ENCODE measurements at places on chromosomes 7 and 10. TPM values are rescaled to one million over a fixed set of nuclear protein-coding genes. Genes with fewer than 3 reads are reported as not detected.
A peak's percentile ranks its signal among the peaks of the same experiment; 100 is the strongest.

GRCh38 chr10:75399461-75400162, 2.0 kb downstream of the ZNF503 start:
- DNase-seq: peak; percentile 67

DNA sequence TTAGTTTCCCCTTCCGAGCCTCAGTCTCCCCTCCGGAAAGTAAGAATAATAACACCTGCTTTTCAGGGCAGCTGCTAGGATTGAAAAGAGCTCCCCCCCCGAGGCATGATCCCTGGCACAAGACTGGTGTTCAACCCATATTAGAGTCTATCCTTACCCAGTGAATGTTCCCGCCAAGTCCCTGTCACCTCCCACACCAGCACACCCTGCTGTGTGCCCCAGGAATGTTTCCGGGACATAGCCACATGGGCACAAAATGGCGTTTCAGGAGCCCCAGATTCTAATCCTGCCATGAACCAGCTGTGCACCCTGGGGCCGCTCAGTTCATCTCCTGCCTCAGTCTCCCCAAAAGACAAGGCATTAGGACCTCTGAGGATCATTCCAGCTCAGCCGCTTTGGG, 563 bp downstream of the MUC17 start:
- no peak for DNase-seq

DNA sequence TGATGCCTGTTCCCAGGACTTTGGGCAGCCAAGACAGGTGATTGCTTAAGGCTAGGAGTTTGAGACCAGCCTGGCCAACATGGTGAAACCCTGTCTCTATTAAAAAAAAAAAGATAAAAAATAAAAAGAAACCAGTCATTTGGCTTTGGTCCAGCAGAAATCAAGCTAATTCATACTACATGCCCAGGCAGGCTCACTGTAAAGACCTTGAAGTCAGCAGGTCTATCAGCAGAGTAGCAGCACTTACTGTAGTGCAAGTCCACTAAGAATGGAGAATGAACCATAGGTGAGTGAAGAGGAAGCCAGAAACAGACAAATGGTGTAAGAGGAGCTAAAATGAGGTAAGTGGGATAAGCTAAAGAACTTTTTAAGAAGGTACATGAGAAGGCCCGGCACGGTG, 24.7 kb downstream of the PSPH start:
- DNase-seq: no peak

GRCh38 chr10:98326621-98327027, 58.6 kb upstream of the LOXL4 start:
- no peak for DNase-seq

DNA sequence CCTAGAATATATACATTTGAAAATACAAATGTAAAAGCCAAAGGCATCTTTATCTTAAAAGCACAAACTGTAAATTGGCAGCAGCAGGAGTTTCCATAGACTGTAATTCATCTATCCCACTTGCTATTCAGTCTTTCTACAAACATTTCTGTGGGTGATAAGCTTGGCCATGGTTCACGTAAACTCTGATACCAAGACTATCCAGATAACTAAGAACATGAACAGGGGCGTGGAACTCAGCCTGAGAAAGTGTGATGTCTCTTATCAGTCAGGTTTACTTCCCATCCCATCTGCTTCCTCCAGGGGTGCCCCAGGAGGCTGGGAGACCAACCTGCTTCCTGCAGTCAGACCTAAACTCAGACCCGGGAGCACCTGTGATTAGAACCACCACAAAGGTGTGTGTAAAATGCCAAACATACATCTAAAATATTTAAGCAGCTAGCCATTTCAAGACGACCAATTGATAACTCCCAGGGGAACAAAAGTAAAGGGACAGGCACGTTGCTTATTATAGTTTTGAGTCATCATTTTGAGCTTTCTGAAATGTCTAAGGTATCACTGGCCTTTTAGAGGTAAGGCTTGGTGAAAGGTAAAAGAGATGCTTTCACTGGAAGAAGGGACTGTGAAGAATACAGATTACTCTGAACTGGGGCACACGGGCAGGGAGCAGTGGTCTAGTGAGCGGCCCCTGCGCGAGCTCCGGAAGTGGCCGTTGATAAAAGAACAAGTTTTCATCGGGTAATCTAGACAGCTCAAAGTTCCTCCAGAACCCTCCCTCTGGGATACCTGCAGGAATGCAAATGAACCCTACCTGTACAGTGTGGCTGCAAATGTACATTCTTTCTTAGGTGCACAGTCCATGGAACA, 51.5 kb downstream of the RSU1 start:
- no peak for DNase-seq

- DNase-seq: no peak
Observed at GRCh38 chr10:96606216-96606615, 19.4 kb upstream of the TM9SF3 start.

GIMAP7 gene
- 50.7 TPM for total RNA-seq

CISD1 gene
- total RNA-seq: 37.7 TPM
